NCI-H510A (cell line): ENCODE measurements at places on chromosomes 11 and 22.

GRCh38 chr11:102345904-102346303, 1.1 kb upstream of the BIRC2 start:
- DNase-seq = no peak

- DNase-seq = no peak
Measured at GRCh38 chr11:114025329-114025907, 34.1 kb upstream of the ZBTB16 start.

GRCh38 chr11:117441146-117441975, 113.7 kb downstream of the CEP164 start:
- no peak for DNase-seq

- no peak for DNase-seq
Measured at GRCh38 chr11:84788220-84788619, 838.9 kb downstream of the DLG2 start.
